ENCODE measurements at places on chromosomes 7 and 10. TPM values are rescaled to one million over a fixed set of nuclear protein-coding genes. Genes with fewer than 3 reads are reported as not detected.

Gene CFAP46
- total RNA-seq = 1.9 TPM

Gene PSD
- 0.35 TPM for total RNA-seq

Gene TRPV6
- not detected for total RNA-seq

Gene NKX1-2
- not detected for total RNA-seq
